Left colon (tissue), 2 donors: ENCODE measurements at places on chromosomes 13 and 19.
A peak's percentile ranks its signal among the peaks of the same experiment; 100 is the strongest.

DNA sequence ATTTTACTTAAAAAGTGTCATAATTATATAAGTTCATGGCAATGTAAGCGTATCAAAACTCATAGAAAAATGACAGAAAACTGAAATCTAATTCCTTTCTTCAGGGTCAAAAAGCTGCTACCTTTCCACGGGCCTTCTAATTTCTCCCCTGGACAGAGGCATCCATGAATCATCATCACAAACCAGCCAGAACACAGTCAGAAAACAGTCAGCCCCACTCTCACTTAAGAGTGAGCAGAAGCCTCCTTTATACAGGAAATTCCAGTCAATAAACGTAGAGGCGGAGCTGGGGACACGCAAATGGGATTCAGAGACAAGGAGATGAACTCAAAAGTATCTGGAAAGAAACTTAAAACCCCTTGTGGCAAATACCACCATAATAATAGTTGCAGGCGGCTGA is 54.2 kb upstream of the ABCC4 start:
- DNase-seq: no peak

DNA sequence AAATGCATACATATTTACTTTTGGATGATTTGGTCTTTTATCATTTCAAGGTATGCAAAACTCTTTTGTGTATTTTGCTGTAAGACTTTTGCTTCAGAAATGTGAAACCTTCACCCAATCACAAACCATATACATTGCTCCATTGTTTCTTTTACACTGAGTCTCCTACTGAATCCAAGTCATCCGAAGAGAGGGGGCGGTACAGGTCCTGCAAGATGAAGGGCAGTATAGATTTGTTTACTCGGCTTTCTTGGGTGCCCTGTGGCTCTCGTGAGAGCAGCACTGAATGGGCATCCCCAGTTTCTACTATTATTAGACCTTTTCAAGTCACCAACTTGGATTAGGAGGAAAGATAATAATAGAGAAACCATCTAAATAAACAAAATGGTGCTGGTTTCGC is 280.6 kb downstream of the DCLK1 start:
- DNase-seq: no peak

DNA sequence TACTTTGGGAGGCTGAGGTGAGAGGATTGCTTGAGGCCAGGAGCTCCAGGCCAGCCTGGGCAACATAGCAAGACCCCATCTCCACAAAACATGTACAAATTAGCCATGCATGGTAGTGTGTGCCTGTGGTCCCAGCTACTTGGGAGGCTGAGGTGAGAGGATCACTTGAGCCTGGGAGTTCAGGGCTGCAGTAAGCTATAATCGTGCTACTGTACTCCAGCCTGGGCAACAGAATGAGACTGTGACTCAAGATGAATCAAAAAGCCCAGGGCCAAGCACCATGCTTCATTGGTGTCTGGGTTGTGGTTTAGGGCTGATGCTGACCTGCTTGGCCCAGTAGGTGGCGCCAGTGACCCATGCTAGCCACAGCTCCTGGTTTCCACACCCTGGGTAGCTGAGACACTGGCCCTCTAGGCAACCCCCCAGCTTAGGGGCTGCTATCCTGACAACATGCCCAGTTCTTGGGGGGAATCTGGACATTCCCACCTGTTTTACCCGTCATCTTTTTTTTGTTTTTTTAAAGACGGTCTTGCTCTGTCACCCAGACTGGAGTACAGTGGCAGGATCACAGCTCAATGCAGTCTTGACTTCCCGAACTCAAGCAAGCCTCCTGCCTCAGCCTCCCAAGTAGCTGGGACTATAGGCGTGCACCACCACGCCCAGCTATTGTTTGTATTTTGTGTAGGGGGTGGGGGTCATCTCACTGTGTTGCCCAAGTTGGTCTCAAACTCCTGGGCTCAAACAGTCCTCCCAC is 5.5 kb downstream of the CCDC124 start:
- peak; percentile 87 for DNase-seq

- peak; percentile 97 for DNase-seq
Measured at GRCh38 chr19:11265785-11266236, 3.5 kb upstream of the DOCK6 start.
